ENCODE measurements at places on chromosomes 5 and 9. TPM values are rescaled to one million over a fixed set of nuclear protein-coding genes. Genes with fewer than 3 reads are reported as not detected.

The SLC2A6 gene
- 3.3 TPM for total RNA-seq

GRCh38 chr5:133230823-133231578, 179.2 kb downstream of the HSPA4 start:
- no peaks in the 10 kb centered on the region for H3K4me1 ChIP-seq
- no peak overlapping the region for H3K4me3 ChIP-seq
- H3K27me3 ChIP-seq = no peaks in the 10 kb centered on the region
- no peak overlapping the region for H3K27ac ChIP-seq
- DNase-seq = no peak

DNA sequence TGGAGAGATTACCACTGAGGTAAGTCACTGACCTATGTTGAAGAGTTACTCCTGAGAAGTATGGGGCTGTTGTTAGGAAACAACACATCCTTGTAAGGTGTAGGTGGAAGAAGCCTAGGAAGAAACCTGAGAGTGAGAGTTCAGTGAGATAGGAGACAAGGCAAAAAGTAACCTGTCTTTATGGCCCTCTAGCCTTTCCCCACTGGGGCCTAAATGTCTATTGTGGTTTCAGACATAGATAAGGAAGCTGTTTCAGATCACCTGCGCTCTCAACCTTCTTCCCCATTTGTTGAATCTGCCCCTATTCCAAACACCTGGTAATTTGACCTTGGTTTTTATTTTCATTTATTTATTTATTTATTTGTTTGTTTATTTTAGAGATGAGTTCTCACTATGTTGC, 397.1 kb upstream of the RORB start:
- H3K36me3 ChIP-seq = no peaks in the 10 kb centered on the region
- no peak overlapping the region for H3K4me3 ChIP-seq
- H3K27ac ChIP-seq = no peak overlapping the region

DNA sequence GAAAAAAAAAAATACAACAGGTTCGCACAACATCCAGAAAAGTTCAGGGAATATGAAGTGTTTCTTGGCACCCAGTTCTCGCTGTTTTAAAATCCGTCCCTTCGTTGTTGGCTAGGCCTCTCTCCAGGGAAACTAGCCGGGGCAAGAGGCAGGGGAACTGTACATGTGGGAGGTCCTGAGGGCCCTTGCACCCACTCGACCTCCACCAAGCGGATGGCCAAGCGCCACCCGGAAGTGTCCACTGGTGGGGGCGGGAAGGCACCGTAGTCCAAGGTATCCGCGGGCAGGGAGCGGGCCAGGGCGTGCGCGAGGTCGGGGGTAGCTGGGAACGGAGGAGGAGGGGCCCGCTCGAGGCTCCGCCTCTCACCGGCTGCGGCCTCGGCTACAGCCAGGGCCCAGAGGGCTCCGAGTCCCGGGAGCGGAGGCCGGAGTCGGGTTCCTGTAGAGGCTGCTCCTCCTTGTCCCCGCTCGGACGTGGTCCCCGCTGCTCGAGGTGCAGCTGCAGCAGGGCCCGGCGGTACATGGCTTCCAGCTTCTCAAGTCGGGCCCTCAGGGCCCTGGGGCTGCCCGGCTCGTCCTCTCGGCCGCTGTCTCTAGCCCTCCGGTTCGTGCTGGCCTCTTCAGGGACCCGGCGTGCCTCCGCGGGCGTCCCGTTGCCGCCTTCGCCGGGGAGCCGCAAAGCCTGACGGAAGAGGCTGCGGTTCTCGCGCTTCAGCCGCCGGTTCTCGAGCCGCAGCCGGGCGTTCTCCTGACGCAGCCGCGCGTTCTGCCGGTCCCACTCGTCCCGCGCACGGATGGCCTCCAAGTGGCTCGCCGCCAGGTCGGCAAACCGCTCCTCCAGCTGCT, 720 bp downstream of the TUSC1 start:
- H3K27ac ChIP-seq = peak overlapping the region; percentile 93
- DNase-seq = peak; percentile 96
- no peaks in the 10 kb centered on the region for H3K36me3 ChIP-seq
- no peaks in the 10 kb centered on the region for H3K4me1 ChIP-seq

DNA sequence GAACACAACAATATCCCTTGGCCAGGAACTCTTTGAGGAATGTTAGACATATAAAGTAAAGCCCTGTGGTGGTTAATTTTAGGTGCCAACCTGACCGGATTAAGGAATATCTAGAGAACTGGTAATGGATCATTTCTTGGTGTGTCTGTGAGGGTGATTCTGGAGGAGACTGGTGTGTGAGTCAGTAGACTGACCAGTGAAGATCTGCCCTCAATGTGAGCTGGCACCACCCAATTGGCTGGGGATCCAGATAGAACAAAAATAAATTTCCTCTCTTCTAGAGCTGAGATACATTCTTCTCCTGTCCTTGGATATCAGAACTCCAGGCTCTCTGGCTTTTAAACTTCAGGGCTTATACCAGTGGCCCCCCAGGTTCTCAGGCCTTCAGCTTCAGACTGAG, 56.2 kb upstream of the TNPO1 start:
- no peaks in the 10 kb centered on the region for H3K27me3 ChIP-seq
- no peak overlapping the region for H3K4me3 ChIP-seq
- H3K36me3 ChIP-seq = no peaks in the 10 kb centered on the region
- no peak for DNase-seq
- H3K4me1 ChIP-seq = no peaks in the 10 kb centered on the region
- H3K27ac ChIP-seq = no peak overlapping the region

DNA sequence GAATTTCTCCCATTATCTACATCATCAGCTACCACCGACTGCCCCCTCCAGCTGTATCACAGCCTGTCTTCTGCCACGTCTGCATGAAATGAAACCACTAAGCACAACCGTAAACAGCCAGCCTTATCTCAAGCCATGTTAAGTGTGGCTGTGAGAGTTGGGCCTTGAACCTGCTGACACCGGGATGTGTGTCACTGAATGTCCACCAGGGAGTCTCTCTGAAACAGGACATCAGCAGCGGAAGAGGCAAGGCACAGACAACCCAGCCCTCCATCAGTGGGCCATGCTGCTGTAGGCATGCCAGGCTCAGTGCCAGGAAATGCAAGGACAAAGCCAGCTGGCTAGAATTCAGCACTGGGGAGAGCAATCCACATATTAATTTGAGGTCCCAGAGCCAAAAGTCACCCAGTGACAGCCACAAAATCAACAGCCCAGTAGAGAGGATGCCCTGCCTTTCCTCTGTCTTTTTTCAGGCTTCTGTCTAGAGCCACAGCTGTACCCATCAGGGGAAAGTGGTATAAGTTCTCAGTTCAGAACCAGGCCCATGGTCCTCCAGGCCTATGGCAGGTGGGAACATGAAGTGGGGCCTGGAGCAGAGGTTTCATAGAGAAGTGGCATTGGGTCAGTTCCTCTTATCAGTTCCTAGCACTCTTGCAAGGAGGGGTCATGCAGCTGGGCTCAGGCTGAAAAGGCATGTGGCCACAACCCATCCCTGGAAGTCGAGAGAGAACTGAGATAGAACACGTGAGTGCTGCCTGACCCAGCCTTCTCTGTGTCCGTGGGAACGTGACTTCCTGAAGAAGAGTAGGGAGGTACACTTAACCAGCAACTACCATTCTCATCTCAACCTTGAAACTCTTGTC, 199.4 kb downstream of the ESM1 start:
- H3K27ac ChIP-seq = peak overlapping the region; percentile 59
- no peaks in the 10 kb centered on the region for H3K36me3 ChIP-seq
- peak; percentile 82 for DNase-seq

Data from aorta (tissue), 5 donors.